ENCODE measurements at places on chromosomes 3 and 15.

GRCh38 chr3:65642883-65643282 lies 395.8 kb downstream of the MAGI1 start:
- DNase-seq: no peak

DNA sequence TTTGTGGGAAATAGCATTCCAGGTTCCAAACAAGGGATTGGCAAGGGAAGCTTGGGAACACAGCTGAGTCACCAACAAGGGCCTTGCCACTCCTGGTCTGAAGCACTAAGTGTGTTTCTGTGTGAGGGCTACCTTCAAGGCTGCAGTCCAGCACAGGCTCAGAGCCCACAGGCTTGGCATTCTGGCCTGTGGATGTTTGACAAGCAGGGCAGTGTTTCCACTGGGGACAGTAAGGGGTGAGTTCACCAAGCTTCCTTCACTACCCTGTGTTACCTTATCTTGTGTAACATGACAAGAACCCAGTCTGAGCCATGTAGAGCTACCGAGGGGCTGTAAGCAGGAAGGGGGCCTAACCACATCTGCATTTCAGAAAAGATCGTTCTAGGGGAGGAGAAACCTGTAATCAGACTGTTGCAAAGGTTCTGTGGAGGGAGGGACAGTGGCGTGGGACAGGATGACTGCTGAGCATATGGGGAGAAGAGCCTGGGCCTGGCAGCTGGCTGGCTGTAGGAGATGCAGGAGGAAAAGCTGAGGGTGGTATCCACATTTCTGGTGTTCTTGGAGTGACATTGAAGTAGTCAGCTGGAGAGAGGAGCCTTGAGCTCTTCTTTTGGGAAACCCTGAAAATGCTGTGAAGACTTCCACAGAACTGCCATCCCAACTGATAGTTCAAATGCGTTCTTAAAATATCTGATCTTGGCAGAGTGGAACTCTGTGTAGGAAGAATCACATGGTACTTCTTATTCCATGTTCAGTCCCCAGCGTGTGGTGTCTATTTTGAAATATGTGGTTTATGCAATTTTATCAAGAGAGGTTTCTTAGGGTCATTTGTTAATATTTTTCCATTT lies 61.3 kb downstream of the CTDSPL start:
- no peak for DNase-seq

GRCh38 chr3:31723701-31724100 lies 191.0 kb downstream of the STT3B start:
- DNase-seq: no peak

GRCh38 chr3:131995891-131996290 lies 38.9 kb downstream of the CPNE4 start:
- no peak for DNase-seq

- no peak for DNase-seq
Measured at GRCh38 chr3:54897028-54897711, 30.7 kb downstream of the LRTM1 start.

GRCh38 chr3:155560135-155560534 lies 184.7 kb downstream of the PLCH1 start:
- DNase-seq: no peak

- DNase-seq: peak; percentile 22
Measured at GRCh38 chr3:185152410-185153170, at the start of gene C3orf70. TSS of gene C3orf70 (minus strand) at chr3:185153060. CDS start at chr3:185152823, 237 bp downstream.

DNA sequence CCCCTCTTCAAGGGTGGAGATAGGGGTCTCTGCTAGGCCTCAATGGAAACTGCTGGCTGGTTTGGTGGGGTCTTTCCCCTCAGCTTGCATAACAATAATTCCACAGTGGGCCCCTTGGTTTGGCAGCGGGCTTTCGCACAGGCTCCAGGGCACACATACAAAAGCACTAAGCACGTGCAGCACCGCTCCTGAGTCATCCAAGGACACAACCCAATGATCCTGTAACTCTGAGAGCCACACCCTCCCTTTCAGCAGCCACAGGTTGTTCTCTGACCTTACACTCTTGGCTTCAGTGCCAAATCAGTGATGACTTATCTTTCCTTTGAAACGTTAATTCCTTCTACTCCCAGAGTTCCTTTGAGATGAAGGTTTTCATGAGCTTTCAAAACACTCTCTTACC lies 41.7 kb downstream of the DAPK2 start:
- DNase-seq: no peak

DNA sequence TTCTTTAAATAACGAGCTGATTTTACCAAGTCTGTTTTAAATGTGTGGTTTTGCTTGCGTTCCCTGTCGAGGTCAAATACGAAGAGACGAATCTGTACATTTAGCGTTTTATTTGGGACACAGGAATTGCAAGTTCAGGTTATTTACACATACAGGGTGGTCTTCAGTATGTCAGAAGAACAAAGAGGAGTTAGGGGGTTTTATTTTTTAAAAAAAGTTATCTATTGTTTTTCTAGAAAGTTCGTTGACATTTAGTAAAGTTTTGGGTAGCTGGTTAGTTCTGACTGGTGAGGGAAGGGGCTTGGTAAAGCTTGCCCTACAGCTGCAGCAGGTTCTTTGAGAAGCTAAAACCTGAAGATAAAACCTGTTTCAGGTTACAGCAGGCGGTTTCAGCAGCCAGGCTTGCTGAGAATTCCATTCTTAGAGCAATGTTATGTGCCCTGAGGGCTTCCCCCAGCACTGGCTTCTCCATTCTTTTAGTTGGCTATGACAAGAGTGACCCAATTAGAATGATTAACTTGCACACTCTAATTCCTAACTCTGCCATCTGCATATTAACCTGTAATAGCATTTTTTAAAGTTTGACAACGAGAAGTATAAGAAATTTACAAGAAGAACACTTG lies 815 bp upstream of the ZNF280D start:
- no peak for DNase-seq

DNA sequence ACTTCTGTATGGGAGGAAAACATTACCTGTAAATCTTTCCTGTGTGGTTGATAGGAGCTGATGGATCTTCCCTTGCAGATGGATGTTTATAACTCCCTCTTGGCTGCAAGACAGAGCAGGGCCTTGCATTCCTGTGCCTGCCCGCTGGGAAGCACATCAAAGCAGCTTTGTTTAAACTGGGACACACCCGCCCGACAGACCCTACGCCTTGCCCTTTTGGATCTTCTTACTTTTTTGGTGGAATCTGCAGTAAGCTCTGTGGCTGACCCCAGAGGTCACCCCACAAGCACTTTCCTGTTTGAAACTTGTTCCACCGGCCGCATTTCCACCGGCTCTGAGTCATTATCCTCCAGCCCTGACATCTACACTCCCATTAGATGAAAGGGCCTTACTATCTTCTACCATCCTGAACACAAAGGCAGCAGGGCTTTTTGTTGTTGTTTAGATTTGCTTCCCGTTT lies 244.1 kb upstream of the STT3B start:
- DNase-seq: no peak

DNA sequence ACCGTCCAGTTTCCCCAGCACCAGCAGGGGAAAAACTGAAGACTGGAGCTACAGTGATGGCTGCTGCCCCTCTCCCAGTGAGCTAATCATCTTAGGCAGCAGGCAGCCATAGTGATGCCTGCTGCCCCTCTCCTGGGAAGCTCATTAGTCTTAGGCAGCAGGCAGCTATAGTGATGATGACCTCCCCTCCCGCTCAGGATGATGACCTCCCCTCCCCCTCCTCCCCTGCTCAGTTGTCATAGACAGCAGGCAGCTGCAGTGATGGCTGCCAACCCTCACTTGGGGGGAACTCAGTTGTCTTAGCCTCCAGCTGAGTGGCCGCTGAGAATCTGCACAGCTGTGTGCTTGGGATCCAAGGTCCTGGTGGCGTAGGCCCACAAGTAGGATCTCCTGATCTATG lies 80.9 kb upstream of the MANF start:
- no peak for DNase-seq

- DNase-seq: no peak
Measured at GRCh38 chr15:82275410-82275809, 12.8 kb downstream of the SAXO2 start.

GRCh38 chr3:126935756-126936509 lies 47.0 kb upstream of the PLXNA1 start:
- DNase-seq: no peak

GRCh38 chr15:90001062-90001682 lies at the start of gene ZNF710:
TSS of gene ZNF710 (plus strand) at chr15:90001324. CDS start at chr15:90067138, 65,814 bp downstream.
- no peak for DNase-seq

- no peak for DNase-seq
Measured at GRCh38 chr3:14147617-14148016, 22.8 kb downstream of the TMEM43 start.

GRCh38 chr15:86505951-86506350 lies 426.3 kb downstream of the AGBL1 start:
- no peak for DNase-seq

DNA sequence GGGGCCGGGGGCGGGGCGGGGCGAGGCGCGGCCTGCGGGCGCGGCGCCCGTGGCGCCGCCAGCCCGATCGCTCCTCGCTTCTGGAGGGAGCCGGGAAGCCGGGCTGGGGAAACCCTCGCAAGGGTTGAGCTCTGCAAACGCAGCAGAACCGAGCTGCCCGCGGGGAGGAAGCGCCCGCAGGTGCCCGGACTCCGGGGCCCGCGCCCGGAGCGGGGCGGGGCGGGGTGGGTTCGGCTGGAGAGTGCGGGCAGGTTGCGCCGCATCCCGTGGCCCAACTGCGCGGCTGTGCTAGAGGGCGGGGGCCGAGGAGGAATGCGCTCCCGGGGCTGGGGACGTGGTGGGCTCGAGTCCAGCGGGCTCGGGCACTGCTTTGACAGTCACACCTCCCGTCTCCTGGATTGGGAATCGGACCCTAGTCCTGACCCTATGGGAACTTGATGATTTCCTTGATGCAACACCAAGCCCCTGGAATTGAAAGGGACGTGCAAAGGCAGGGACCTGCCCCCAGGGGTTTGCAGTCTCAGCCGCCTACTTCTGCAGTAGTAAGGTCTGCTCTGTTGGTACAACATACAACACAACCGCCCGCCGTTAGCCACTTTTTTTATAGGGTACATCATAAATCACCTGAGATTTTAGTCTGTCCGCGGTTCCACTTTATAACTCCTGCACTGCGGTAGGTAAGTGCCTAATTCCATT lies 34.3 kb downstream of the ZBTB38 start:
- DNase-seq: no peak

- no peak for DNase-seq
Measured at GRCh38 chr3:178676077-178676476, 139.8 kb downstream of the KCNMB2 start.

GRCh38 chr3:60333710-60334109 lies 917.5 kb downstream of the FHIT start:
- DNase-seq: no peak

GRCh38 chr3:139084176-139084575 lies 39.5 kb upstream of the PRR23C start:
- DNase-seq: no peak
